ENCODE measurements at places on chromosomes 7 and 10. TPM values are rescaled to one million over a fixed set of nuclear protein-coding genes. Genes with fewer than 3 reads are reported as not detected.

GRCh38 chr7:30251708-30252329 is 32.6 kb upstream of the ZNRF2 start:
- no peaks in the 10 kb centered on the region for H3K36me3 ChIP-seq
- H3K27ac ChIP-seq, result no peak overlapping the region
- no peaks in the 10 kb centered on the region for H3K27me3 ChIP-seq
- H3K4me3 ChIP-seq, result no peak overlapping the region
- no peak for DNase-seq

GRCh38 chr10:42872865-42873435 is 90.4 kb downstream of the BMS1 start:
- no peaks in the 10 kb centered on the region for H3K4me1 ChIP-seq
- H3K4me3 ChIP-seq, result no peak overlapping the region
- no peak for DNase-seq
- H3K27me3 ChIP-seq, result no peaks in the 10 kb centered on the region
- no peak overlapping the region for H3K27ac ChIP-seq

GSDME gene
- polyA plus RNA-seq, result 242 TPM

PTPRE gene
- 4.6 TPM for polyA plus RNA-seq

- H3K4me1 ChIP-seq, result no peaks in the 10 kb centered on the region
- H3K4me3 ChIP-seq, result no peak overlapping the region
- DNase-seq, result no peak
Measured at GRCh38 chr7:140045697-140046096, 17.1 kb downstream of the PARP12 start.

DNA sequence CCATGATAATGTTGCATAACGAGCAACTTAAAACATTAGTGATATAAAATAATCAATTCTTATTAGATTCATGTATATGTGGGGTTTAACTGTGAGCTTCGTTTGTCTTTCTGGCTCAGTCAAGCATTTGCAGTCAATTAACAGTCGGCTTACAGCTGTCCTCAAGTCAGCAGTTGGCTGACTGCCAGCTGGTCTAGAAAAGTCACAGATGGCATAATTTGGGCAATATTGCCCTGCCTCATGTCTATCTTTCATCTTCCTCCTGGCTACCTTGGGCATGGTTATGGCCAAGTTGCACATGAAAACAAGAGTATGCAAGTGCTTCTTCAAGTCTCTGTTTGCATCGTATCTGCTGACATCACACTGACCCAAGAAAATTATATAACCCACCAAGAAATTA is 186.1 kb upstream of the ZWINT start:
- no peaks in the 10 kb centered on the region for H3K27me3 ChIP-seq
- H3K36me3 ChIP-seq, result no peaks in the 10 kb centered on the region
- H3K27ac ChIP-seq, result no peak overlapping the region
- H3K4me3 ChIP-seq, result no peak overlapping the region
- H3K4me1 ChIP-seq, result no peaks in the 10 kb centered on the region

- no peak overlapping the region for H3K27ac ChIP-seq
- H3K36me3 ChIP-seq, result no peaks in the 10 kb centered on the region
- H3K4me3 ChIP-seq, result no peak overlapping the region
Measured at GRCh38 chr10:91010952-91011351, 90.1 kb upstream of the ANKRD1 start.

DNA sequence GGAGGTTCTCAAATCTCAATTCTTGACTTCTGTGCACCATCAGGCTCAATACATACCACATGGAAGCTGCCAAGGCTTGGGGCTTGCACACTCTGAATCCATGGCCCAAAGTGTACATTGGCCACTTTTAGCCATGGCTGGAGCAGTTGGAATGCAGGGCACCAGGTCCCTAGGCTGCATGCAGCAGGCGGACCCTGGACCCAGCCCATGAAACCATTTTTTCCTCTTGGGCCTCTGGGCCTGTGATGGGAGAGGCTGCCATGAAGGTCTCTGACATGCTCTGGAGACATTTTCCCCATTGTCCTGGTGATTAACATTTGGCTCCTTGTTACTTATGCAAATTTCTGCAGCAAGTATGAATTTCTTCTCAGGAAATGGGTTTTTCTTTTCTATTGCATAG is 19.0 kb upstream of the ARMC3 start:
- no peaks in the 10 kb centered on the region for H3K4me1 ChIP-seq
- no peaks in the 10 kb centered on the region for H3K27me3 ChIP-seq
- no peak for DNase-seq
- no peaks in the 10 kb centered on the region for H3K36me3 ChIP-seq

- DNase-seq, result no peak
- H3K4me3 ChIP-seq, result no peak overlapping the region
- H3K4me1 ChIP-seq, result no peaks in the 10 kb centered on the region
- H3K27ac ChIP-seq, result no peak overlapping the region
Measured at GRCh38 chr7:66419210-66419609, 209.5 kb upstream of the KCTD7 start.

PTPRZ1 gene
- not detected for polyA plus RNA-seq

CALHM1 gene
- polyA plus RNA-seq, result 0.08 TPM

NOLC1 gene
- 193 TPM for polyA plus RNA-seq

DNA sequence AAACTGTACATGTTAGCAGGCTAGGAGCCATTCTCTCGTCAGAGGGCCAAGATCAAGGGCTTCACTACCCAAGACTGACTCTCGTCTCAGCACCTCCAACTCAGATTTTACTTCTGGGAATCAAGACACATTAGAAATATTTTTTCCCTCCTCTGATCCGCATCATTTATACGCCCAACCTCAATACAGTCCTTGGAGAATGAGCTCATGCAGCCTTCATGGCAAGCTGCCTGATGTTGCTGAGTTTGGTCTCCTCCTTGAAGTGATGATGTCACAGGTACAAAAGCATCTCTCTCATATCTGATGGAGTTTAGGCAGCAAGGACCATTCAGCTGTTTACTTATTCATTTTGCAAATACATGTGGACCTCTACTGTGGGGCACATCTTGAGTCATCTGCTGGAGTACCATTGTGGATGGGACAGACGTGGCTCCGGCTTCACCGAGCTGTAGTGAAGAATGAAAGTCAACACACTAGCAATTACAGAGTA is 114.0 kb downstream of the BMPER start:
- no peak overlapping the region for H3K27ac ChIP-seq
- no peak overlapping the region for H3K4me3 ChIP-seq
- H3K36me3 ChIP-seq, result no peaks in the 10 kb centered on the region
- H3K4me1 ChIP-seq, result no peaks in the 10 kb centered on the region
- DNase-seq, result no peak
- no peaks in the 10 kb centered on the region for H3K27me3 ChIP-seq

ETV1 gene
- polyA plus RNA-seq, result 0.28 TPM

DNA sequence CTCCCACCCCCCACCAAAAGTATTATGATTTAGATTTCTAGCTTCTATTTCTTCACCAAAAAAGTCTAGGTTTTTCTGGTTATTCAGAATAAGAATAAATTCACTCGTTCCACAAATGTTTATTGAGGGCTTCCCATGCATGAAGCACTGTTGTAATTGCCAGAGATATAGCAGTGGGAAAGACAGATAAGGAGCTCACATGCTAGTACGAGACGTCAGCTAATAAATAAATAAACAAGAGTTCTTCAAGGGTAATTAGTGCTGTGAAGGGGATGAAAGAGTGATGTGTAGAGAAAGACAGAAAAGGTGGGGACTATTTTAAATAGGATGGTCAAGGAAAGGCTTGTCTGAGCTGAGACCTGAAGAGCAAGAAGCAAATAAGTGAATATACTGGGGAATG is 38.1 kb upstream of the SEPTIN7 start:
- H3K27me3 ChIP-seq, result no peaks in the 10 kb centered on the region
- H3K36me3 ChIP-seq, result no peaks in the 10 kb centered on the region
- H3K27ac ChIP-seq, result no peak overlapping the region
- no peak for DNase-seq
- no peaks in the 10 kb centered on the region for H3K4me1 ChIP-seq

DNA sequence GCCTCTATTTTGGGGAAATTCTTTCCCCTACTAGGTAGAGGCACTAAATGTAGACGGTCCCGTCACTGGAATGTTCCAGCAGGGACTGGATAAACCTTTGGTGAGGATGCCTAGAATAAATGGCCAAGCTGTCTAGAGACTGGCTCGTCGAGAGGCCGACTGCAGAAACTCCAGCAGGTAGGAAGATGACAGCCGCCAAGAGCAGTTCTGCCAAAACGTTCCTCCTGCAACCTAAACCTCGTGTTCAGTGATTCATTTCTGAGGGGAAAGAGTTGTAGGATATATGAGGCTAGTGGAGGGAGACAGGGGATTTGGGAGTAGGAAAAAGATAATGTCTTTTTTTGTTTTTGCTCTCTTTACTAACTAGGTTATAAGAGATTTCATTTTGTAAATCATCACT is 184.7 kb upstream of the GDF10 start:
- DNase-seq, result no peak
- no peaks in the 10 kb centered on the region for H3K4me1 ChIP-seq
- no peak overlapping the region for H3K27ac ChIP-seq
- no peaks in the 10 kb centered on the region for H3K36me3 ChIP-seq
- H3K27me3 ChIP-seq, result no peaks in the 10 kb centered on the region
- H3K4me3 ChIP-seq, result no peak overlapping the region

DNA sequence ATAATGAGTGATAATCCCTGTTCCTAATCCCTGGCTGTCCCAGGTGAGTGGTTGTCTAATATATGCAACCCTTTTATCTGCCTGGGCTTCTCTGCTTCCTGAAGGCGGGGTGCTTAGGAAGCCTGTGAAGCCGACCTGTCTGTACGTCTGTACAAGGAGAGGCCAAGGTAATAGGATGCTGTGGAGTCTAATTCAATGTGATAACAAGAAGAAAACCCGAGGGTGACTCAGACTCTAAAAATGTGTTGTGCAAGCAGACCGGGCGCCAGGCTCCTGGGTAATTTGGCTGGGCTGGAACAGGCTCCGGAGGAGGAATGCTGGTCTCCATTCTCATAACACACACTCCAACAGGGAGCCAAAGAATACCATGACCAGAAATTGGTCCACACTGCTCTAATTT is 43.6 kb downstream of the THNSL1 start:
- H3K4me1 ChIP-seq, result no peaks in the 10 kb centered on the region
- H3K36me3 ChIP-seq, result no peaks in the 10 kb centered on the region
- no peak overlapping the region for H3K4me3 ChIP-seq
- no peak for DNase-seq

GRCh38 chr7:98869027-98869596 is 702 bp downstream of the TMEM130 start:
- H3K4me3 ChIP-seq, result no peak overlapping the region
- H3K4me1 ChIP-seq, result 0 out of 2 replicates have a peak, but pooled peaks cover 8% of the 10 kb centered on the region
- DNase-seq, result no peak
- no peak overlapping the region for H3K27ac ChIP-seq
- no peaks in the 10 kb centered on the region for H3K36me3 ChIP-seq

Measured in GM12878 (cell line).